ENCODE measurements at places on chromosomes 16 and 17. TPM values are rescaled to one million over a fixed set of nuclear protein-coding genes. Genes with fewer than 3 reads are reported as not detected.

- no peak for DNase-seq
- H3K4me1 ChIP-seq = no peaks in the 10 kb centered on the region
Observed at GRCh38 chr16:56067406-56067805, 123.9 kb upstream of the GNAO1 start.

DNA sequence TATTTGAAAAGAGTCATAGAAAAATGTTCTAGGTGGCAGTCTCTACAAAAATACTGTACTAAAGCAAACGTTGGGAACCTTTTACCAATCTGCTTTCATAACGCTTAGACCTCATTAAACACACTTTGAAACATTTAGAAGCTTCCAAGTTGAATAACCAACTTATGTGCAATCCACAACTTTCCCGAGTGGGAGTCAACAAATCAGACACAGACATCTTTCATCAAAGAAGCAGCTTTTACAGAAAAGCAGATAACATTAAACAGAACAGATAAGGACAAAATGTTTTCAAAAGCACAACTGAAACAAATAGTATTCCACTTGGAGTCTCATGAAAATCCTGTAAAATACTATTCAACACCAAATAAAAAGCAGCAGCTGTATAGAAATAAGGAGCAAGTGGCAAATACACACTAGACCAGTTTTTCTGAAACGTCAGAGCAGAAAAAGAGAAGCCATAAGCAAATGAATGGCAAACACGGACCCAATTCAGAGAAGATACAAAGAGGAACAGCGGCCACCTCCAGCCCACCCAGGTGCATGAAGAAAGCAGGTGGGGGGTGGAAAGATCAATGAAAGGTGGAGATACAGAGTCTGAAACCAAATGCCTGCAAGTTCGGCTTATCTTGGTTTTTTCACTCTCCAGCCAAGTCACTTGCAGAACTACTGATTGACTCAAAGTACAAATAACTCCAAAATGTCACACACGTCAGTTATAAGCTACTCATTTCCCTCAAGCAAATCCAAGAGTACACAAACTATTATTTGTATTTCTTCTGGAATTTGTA, 18.4 kb upstream of the FBF1 start:
- no peak overlapping the region for H3K4me3 ChIP-seq
- H3K27me3 ChIP-seq = no peaks in the 10 kb centered on the region
- H3K4me1 ChIP-seq = no peaks in the 10 kb centered on the region
- DNase-seq = no peak

- H3K36me3 ChIP-seq = no peaks in the 10 kb centered on the region
- DNase-seq = no peak
- no peaks in the 10 kb centered on the region for H3K27me3 ChIP-seq
- no peaks in the 10 kb centered on the region for H3K4me1 ChIP-seq
Observed at GRCh38 chr17:41287050-41287449, 11.6 kb downstream of the KRTAP9-7 start.

DNA sequence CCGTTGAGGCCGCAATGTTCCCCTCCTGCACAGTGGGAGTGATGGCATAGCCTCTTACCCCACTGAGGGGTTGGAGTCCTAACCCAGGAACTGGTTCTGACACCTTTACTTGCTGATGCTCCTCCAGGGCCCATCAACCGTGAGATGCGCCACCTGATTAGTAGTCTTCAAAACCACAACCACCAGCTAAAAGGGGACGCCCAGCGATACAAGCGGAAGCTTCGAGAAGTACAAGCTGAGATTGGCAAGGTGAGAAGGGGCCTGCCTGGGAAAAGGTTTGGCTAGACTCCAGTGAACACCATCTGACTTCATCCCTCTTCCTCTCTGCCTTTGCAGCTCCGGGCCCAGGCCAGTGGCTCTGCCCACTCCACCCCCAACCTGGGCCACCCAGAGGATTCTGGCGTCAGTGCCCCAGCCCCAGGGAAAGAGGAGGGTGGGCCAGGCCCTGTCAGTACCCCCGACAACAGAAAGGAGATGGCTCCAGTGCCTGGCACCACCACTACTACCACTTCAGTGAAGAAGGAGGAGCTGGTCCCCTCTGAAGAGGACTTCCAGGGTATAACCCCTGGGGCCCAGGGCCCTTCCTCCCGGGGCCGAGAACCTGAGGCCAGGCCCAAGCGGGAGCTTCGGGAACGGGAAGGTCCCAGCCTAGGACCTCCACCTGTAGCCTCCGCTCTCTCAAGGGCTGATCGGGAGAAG, 5.8 kb downstream of the RNF40 start:
- H3K4me3 ChIP-seq = no peak overlapping the region
- H3K36me3 ChIP-seq = peaks cover 66% of the 10 kb centered on the region
- no peaks in the 10 kb centered on the region for H3K27me3 ChIP-seq
- DNase-seq = no peak
- H3K27ac ChIP-seq = no peak overlapping the region
- H3K4me1 ChIP-seq = peaks cover 10% of the 10 kb centered on the region

DNA sequence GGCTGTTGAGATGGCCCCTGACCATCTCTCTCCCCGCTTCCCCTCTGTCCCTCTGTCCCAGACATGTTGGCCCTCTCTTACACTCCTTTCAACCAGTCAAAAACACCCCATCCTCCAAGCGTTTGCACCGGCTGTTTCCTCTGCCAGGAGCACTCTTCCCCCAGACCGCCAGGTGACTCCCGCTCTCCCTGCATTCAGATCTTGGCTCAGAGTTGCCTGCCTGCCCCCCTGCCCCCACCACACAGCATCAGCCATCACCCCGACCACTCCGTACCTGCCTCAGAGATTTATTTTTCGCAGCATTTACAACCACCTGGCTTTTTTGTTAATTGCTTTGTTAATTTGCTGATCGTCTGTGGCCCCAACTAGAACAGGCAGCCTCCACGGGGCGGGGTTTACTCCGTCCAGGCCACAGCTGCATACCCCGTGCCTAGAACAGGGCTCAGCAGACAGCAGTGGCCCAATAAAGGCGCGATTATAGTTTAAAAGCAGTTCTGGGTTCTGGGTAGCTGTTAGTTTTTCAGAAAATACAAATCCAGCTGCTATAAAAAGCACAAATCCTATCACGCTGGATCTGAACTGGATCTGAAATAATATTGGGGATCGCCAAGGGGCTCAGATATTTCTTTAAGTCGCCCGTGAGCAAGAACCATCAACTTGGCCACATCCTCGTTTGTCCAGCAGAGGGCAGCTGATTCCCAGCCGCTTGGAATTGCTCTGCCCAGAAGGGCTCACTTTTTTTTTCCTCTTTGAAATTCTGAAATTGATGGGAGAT, 173.6 kb downstream of the IRF8 start:
- H3K36me3 ChIP-seq = no peaks in the 10 kb centered on the region
- H3K27me3 ChIP-seq = peaks cover 94% of the 10 kb centered on the region
- no peaks in the 10 kb centered on the region for H3K4me1 ChIP-seq
- peak; percentile 49 for DNase-seq
- H3K4me3 ChIP-seq = no peak overlapping the region

DNA sequence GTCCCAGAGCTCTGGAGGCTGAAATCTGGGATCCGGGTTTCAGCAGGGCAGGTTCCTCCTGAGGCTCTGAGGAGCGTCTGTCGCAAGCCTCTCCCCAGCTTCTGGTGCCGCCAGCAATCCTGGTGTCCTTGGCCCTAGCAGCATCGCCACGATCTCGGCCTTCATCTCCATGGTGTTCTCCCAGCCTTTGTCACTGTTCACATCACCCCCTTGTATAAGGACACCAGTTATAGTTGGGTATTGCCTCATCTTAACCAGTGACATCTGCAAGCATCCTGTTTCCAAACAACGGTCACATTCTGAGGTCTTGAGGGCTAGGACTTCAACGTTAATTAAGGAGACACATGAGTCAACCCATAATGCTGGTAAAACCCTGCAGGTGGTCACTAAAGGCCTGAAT, 2.8 kb upstream of the PPP1R27 start:
- H3K36me3 ChIP-seq = no peaks in the 10 kb centered on the region
- no peaks in the 10 kb centered on the region for H3K27me3 ChIP-seq
- H3K27ac ChIP-seq = no peak overlapping the region
- no peaks in the 10 kb centered on the region for H3K4me1 ChIP-seq

DNA sequence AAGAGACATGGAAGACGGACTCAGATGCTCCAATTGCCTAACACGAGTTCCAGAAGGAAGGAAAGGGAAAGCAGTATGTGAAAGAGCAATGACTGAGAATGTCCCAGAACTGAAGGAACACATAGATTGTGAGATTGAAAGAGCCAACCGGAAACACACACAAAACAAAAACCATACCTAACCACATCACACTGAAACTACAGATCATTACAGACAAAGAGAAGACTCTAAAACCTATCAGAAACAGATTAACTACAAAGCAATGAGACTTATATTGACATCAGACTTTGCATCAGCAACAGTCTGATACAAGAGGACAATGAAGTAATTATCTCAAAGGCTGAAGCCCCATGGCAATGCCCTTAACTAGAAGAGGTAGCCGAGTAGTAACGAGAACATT, 45.6 kb upstream of the CLEC18B start:
- no peak overlapping the region for H3K27ac ChIP-seq
- H3K27me3 ChIP-seq = no peaks in the 10 kb centered on the region
- DNase-seq = no peak
- H3K4me3 ChIP-seq = no peak overlapping the region
- H3K4me1 ChIP-seq = no peaks in the 10 kb centered on the region

- H3K4me3 ChIP-seq = no peak overlapping the region
- H3K36me3 ChIP-seq = no peaks in the 10 kb centered on the region
- no peak for DNase-seq
- H3K27me3 ChIP-seq = no peaks in the 10 kb centered on the region
- H3K27ac ChIP-seq = no peak overlapping the region
Observed at GRCh38 chr17:20128036-20128667, 119.0 kb downstream of the SPECC1 start.

DNA sequence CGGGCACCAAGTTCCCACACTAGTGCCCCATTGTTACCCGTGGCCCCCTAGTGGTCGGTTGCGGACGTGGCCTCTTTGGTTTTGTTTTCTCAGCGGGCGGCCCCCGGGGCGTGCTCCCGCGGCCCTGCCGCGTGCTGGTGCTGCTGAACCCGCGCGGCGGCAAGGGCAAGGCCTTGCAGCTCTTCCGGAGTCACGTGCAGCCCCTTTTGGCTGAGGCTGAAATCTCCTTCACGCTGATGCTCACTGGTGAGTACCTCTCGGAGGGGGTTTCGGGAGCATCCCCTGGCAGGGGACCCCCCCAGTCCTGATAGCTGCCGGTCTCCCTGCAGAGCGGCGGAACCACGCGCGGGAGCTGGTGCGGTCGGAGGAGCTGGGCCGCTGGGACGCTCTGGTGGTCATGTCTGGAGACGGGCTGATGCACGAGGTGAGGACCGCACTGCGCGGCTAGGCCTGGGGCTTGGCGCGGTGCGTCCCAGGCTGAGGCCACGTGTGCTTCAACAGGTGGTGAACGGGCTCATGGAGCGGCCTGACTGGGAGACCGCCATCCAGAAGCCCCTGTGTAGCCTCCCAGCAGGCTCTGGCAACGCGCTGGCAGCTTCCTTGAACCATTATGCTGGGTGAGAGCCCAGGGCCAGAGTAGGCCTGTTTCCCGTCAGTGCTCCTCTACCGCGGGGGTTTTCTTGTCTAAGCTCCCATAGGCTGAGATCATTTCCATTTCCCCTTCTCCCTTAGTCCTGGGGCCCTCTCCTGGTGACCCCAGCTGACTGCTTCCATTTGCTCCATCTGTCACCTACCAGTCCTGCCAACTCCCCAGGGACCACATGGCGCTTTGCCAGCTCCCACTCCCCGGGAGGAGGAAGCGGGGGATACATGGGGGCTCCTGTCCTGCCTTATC, 1.7 kb downstream of the SPHK1 start:
- peak; percentile 57 for DNase-seq
- no peak overlapping the region for H3K27ac ChIP-seq
- H3K4me1 ChIP-seq = peaks cover 4% of the 10 kb centered on the region
- no peaks in the 10 kb centered on the region for H3K27me3 ChIP-seq

GRCh38 chr17:77507111-77507885, 366.5 kb downstream of the SEC14L1 start:
- H3K27ac ChIP-seq = no peak overlapping the region
- no peaks in the 10 kb centered on the region for H3K27me3 ChIP-seq
- no peak overlapping the region for H3K4me3 ChIP-seq
- DNase-seq = no peak
- no peaks in the 10 kb centered on the region for H3K4me1 ChIP-seq

- peaks cover 60% of the 10 kb centered on the region for H3K4me1 ChIP-seq
- H3K36me3 ChIP-seq = peaks cover 54% of the 10 kb centered on the region
- H3K27me3 ChIP-seq = no peaks in the 10 kb centered on the region
Observed at GRCh38 chr17:64498308-64499203, 1.7 kb upstream of the POLG2 start.

- H3K4me3 ChIP-seq = no peak overlapping the region
- H3K27ac ChIP-seq = no peak overlapping the region
- no peaks in the 10 kb centered on the region for H3K36me3 ChIP-seq
- H3K4me1 ChIP-seq = no peaks in the 10 kb centered on the region
Observed at GRCh38 chr17:73878923-73879322, 234.7 kb upstream of the SDK2 start.

DNA sequence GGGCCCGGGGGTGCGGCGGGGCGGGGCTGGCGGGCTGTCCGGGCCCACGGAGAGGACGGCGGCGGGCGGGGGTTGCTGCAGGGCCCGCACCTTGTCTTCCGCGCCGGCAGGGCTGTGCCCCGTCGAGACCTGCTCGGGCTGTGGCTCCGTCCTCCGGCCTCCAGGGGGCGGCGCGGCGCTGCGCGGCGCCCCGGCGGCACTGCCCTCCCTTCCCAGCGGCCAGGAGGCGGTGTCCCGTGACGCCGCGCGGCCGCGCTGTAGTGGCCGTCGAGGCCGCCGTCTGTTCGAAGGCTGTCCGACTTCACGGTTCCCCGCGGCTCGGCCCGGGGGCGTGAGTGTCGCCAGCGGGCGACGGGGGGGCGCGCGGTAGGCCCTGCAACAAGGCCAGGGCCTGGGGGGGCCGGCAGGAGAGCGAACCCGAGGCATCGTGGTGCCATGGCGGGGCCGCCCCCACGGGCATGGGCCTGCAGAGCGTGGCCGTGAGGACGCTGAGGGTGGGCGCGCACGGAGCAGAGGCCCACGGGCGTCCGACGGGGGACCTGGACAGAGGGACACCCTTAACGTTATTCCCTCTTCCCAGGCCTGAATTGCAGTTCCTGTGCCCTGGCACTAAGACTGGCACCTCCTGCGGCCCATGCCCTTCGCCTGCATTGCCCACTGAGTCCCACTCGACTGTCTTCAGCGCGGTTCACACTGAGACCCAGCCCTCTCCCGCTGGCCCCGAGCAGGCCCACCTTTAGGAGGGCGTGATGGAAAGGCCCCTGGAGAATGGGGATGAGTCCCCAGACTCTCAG, at the start of gene PLEKHG4:
TSS of gene PLEKHG4 (plus strand) at position 237 of the 794 bp plus-strand sequence. CDS start at position 750, 513 bp downstream.
- H3K4me3 ChIP-seq = peak within 1 kb of the TSS; percentile 75
- no peaks in the 10 kb centered on the region for H3K27me3 ChIP-seq
- peak within 1 kb of the TSS; percentile 65 for H3K27ac ChIP-seq
- H3K36me3 ChIP-seq = peaks cover 5% of the 10 kb centered on the region
- peak; percentile 78 for DNase-seq
- peaks cover 28% of the 10 kb centered on the region for H3K4me1 ChIP-seq

GRCh38 chr17:67638871-67639270, 78.9 kb upstream of the NOL11 start:
- H3K27ac ChIP-seq = peak overlapping the region; percentile 77
- no peaks in the 10 kb centered on the region for H3K36me3 ChIP-seq
- peaks cover 37% of the 10 kb centered on the region for H3K4me1 ChIP-seq
- no peaks in the 10 kb centered on the region for H3K27me3 ChIP-seq
- H3K4me3 ChIP-seq = no peak overlapping the region

The RPAIN gene
- 56.3 TPM for total RNA-seq

The C17orf78 gene
- total RNA-seq = not detected

The RASL10B gene
- total RNA-seq = 0.11 TPM

The ATP2A3 gene
- total RNA-seq = 4.4 TPM

The ZFP1 gene
- total RNA-seq = 10.9 TPM

The JUP gene
- 259 TPM for total RNA-seq

The CCL13 gene
- not detected for total RNA-seq

All from PC-9 (cell line).